Endothelial cell of coronary artery (primary cell): ENCODE measurements at places on chromosomes 7 and 10. TPM values are rescaled to one million over a fixed set of nuclear protein-coding genes. Genes with fewer than 3 reads are reported as not detected.

The PHYHIPL gene
- total RNA-seq, result not detected in 2 replicates

The ST8SIA6 gene
- total RNA-seq, result 0.72 and 2.4 TPM in 2 replicates

The RPEL1 gene
- total RNA-seq, result under 0.01 TPM in 1 of 2 replicates, not detected in the other

The RARRES2 gene
- 0.09 TPM in 1 of 2 replicates, not detected in the other for total RNA-seq

The CTAGE6 gene
- 0.18 and 2.2 TPM in 2 replicates for total RNA-seq

The ACTL6B gene
- total RNA-seq, result not detected in 2 replicates

The CLCN1 gene
- total RNA-seq, result not detected in 2 replicates

The NACAD gene
- 0.18 and 1.0 TPM in 2 replicates for total RNA-seq

The SLC18A3 gene
- under 0.01 TPM in 1 of 2 replicates, not detected in the other for total RNA-seq

The SNX10 gene
- 0.19 and 0.54 TPM in 2 replicates for total RNA-seq

The LIPF gene
- total RNA-seq, result not detected in 2 replicates

The COL26A1 gene
- total RNA-seq, result not detected in 2 replicates

The LAMB1 gene
- total RNA-seq, result 699 and 969 TPM in 2 replicates

The GSTO2 gene
- 0.18 and 0.66 TPM in 2 replicates for total RNA-seq

The FGFR2 gene
- total RNA-seq, result 0.09 TPM in 2 replicates

The LDB3 gene
- total RNA-seq, result not detected in 2 replicates

The FANK1 gene
- total RNA-seq, result 2.4 and 7.8 TPM in 2 replicates

The PDK4 gene
- 4.2 and 20.9 TPM in 2 replicates for total RNA-seq

The C10orf67 gene
- not detected in 2 replicates for total RNA-seq

The ITGA8 gene
- total RNA-seq, result under 0.01 and 0.18 TPM in 2 replicates

The ACTR3C gene
- total RNA-seq, result 0.19 TPM in 1 of 2 replicates, not detected in the other

The TMEM229A gene
- not detected in 2 replicates for total RNA-seq

The ACSL5 gene
- total RNA-seq, result 12.6 and 18.0 TPM in 2 replicates

The ATOH7 gene
- not detected in 2 replicates for total RNA-seq

The BMPER gene
- 0.45 and 8.8 TPM in 2 replicates for total RNA-seq

The FKBP6 gene
- total RNA-seq, result not detected in 2 replicates

The UPP1 gene
- 21.9 and 29.1 TPM in 2 replicates for total RNA-seq

The GRID2IP gene
- total RNA-seq, result under 0.01 TPM in 1 of 2 replicates, not detected in the other

The GCK gene
- 0.19 and 0.27 TPM in 2 replicates for total RNA-seq

The RADIL gene
- 0.18 and 1.0 TPM in 2 replicates for total RNA-seq

The THSD7A gene
- total RNA-seq, result 21.1 and 47.2 TPM in 2 replicates

The FRMPD2 gene
- total RNA-seq, result under 0.01 TPM in 1 of 2 replicates, not detected in the other

The FAM241B gene
- total RNA-seq, result 0.18 and 0.28 TPM in 2 replicates

The MMS19 gene
- total RNA-seq, result 56.8 and 83.9 TPM in 2 replicates

The PTER gene
- total RNA-seq, result 3.1 and 6.7 TPM in 2 replicates

The VPS26A gene
- total RNA-seq, result 31.3 and 35.5 TPM in 2 replicates

The TMEM140 gene
- 8.3 and 8.8 TPM in 2 replicates for total RNA-seq

The ZNF736 gene
- total RNA-seq, result 2.6 and 7.9 TPM in 2 replicates

The RBM17 gene
- total RNA-seq, result 51.0 and 61.2 TPM in 2 replicates
